ENCODE measurements at places on chromosomes 11 and 22. TPM values are rescaled to one million over a fixed set of nuclear protein-coding genes. Genes with fewer than 3 reads are reported as not detected.

MAPK8IP1 gene
- total RNA-seq: 2.2 TPM

TREH gene
- not detected for total RNA-seq

- no peaks in the 10 kb centered on the region for H3K4me1 ChIP-seq
- H3K36me3 ChIP-seq: no peaks in the 10 kb centered on the region
- no peak for DNase-seq
- H3K4me3 ChIP-seq: no peak overlapping the region
- H3K27ac ChIP-seq: no peak overlapping the region
- H3K27me3 ChIP-seq: peaks cover 20% of the 10 kb centered on the region
Measured at GRCh38 chr11:26537341-26537740, 34.7 kb downstream of the MUC15 start.

- peaks cover 7% of the 10 kb centered on the region for H3K4me1 ChIP-seq
- H3K4me3 ChIP-seq: no peak overlapping the region
- H3K27ac ChIP-seq: no peak overlapping the region
- no peaks in the 10 kb centered on the region for H3K36me3 ChIP-seq
- DNase-seq: no peak
- H3K27me3 ChIP-seq: peaks cover 89% of the 10 kb centered on the region
Measured at GRCh38 chr22:38941488-38941987, 15.9 kb upstream of the APOBEC3A start.

DNA sequence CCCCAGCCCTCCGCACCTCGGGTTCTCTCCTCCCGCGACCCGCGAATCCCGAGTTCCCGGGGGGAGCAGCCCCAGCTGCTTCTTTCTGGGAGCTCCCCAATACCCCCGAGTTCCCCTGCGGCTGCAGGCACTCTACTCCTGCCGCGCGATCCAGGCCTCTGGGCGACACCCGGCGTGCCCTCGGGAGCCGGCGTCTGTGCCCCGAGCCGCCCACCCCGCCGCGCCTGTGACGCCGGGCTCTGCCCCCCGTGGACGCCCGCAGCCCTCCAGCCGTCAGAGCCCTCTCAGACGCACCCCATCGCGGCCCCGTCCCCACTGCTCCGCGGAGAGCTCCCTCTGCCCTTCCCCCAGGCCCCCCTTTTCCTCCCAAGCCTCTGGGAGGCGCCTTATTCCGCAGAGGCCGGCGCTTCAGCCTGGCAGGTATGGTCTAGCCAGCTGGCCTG lies 422 bp downstream of the GLB1L2 start:
- H3K27ac ChIP-seq: no peak overlapping the region
- no peaks in the 10 kb centered on the region for H3K27me3 ChIP-seq
- peak; percentile 6 for DNase-seq
- H3K4me3 ChIP-seq: peak overlapping the region; percentile 76

DNA sequence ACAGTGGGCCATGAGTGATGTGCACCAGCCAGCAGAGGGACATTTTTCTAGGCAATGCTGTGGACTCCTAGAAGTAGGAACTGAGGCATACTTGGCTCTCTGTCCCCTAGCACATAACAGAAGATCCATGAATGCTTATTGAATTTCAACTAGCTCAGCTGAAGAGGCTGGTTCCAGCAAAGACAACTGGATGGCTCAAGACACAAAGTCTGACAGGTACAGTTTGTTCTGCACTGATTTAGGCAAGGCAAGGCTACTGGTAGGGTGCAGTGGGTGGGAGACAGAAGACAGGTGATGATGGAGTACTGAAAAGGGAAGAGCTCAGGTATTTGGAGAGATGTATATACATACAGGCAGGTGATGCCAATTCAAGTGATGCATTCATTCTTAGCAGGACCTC lies 72.4 kb upstream of the USP47 start:
- H3K27ac ChIP-seq: no peak overlapping the region
- no peaks in the 10 kb centered on the region for H3K27me3 ChIP-seq
- no peak overlapping the region for H3K4me3 ChIP-seq
- no peak for DNase-seq

- DNase-seq: no peak
- H3K27me3 ChIP-seq: no peaks in the 10 kb centered on the region
- no peak overlapping the region for H3K27ac ChIP-seq
- no peak overlapping the region for H3K4me3 ChIP-seq
Measured at GRCh38 chr22:42841444-42841843, 15.6 kb downstream of the ARFGAP3 start.

- peak; percentile 28 for DNase-seq
- no peaks in the 10 kb centered on the region for H3K36me3 ChIP-seq
- H3K27ac ChIP-seq: no peak overlapping the region
- no peak overlapping the region for H3K4me3 ChIP-seq
- H3K4me1 ChIP-seq: peaks cover 28% of the 10 kb centered on the region
Measured at GRCh38 chr11:15660496-15660895, 545.8 kb downstream of the INSC start.

All from MCF 10A (cell line).